ENCODE measurements at places on chromosomes 6 and 20.

- DNase-seq: no peak
Observed at GRCh38 chr6:31076611-31077010, 35.8 kb downstream of the C6orf15 start.

DNA sequence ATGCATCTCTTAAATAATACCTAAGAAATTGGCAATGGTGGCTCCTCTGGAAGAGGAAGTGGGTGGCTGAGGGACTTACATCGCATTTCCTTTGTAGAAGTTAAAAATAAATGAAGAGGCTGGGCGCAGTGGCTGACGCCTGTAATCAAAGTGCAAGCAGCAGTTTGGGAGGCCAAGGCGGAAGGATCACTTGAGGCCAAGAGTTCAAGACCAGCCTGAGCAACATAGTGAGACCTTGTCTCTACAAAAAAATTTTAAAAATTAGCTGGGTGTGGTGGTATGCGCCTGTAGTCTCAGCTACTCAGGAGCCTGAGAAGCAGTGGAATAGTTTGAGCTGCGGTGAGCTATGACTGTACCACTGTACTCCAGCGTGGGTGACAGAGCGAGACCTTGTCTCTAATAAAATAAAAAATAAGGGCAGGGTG, 12.2 kb upstream of the NCOA3 start:
- no peak for DNase-seq

DNA sequence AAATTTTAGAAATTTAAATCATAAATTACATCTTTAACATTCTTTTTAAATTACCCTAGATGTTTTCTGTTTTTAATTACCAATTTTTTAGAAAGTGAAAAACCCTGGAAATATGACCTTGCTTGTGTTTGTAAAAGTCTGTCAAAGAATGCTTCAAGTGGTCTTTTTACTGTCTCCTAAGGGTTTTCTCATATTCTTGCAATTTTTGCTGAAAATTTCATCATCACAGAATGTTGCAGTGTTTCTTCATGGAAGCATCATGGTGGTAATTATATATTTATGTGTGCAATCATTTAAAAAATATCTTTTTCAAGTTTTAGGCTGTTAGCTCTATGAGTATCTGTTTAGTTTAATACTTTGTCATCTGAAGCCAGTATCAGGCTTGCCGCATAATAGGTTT, 178.2 kb downstream of the HDGFL1 start:
- DNase-seq: no peak

GRCh38 chr20:12270863-12271262, 353.2 kb downstream of the BTBD3 start:
- DNase-seq: no peak

DNA sequence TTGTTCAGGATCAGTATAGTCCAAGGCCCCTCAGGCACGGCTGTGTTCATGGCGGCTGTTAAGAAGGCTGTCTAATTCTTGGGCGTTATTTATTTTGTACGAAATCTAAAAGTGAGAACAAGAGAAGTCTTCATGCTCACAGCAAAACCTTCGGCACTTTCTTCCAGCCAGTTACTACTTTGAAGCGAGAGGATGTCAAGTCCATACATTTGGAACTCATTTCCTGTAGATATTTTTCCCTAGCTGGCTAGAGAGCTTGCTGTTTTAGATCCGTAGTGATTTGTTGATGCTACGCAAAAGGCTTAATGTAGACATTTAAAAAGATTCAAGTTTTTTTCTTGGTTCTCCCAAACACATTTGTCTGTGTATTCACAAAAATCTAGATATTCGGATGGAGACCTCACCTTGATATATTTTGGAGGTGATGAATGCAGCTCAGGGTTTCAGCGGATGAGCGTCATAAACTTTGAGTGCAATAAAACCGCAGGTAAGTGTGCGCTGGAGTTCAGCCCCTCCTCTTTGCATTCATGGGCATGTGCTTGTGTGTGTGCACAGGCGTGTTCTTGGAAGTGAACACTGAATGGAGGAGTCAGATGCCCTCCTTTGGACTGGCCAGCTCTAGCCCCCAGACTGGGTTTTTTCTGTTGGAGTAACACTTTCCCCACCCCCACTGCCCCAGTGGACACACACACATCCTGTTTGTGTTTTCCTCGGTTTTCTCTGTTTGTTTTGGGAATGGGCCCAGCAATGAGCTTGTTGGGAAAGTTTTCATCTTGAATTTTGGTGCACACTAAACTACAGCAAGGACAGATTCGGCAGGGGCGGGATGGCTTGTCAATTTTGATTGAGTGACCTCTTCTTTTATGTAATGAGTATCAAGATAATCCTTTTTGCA, 65.4 kb downstream of the IGF2R start:
- no peak for DNase-seq

DNA sequence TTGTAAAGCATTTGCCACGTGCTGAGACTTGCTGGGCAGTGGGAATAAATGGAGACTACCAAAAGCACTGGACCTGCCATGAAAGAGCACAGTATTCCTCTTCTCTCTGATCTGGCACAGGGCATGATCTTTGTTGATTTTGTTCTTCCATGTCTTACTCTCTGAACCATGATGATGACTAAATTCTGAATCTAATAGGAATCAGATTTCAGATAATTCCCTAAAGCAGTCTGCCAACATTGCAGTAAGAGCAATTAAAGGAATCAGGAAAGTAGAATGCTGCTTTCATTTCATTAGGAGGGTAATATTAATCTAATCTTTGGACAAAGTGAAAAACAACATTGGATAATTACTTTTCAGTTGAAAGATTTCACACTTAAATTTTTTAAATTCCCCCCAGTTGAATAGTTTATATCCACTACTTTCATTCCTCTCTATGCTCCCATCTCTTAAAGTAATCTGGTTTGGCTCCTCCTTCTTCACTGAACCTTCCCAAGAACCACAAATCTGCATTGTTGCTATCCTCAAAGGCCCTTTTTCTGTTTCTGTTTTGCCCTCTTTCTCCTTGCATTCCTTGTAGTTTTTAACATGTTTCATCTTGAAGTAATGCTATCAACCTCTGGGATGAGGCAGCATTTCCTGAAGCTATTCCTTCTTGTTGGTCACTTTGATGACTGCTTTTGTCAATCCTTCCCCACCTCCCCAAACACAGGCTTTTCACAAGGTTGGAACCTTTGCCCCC, 243.2 kb upstream of the TENT5A start:
- DNase-seq: peak; percentile 46

All from NCI-H524 treated with DMSO at 0.1 percent for 48 hours (cell line).